Activated CD8-positive, alpha-beta memory T cell treated with anti-CD3 and anti-CD28 coated beads for 48 hours (primary cell): ENCODE measurements at places on chromosomes 16 and 17.

GRCh38 chr16:67301080-67301782 is 21.9 kb downstream of the PLEKHG4 start:
- DNase-seq = no peak

DNA sequence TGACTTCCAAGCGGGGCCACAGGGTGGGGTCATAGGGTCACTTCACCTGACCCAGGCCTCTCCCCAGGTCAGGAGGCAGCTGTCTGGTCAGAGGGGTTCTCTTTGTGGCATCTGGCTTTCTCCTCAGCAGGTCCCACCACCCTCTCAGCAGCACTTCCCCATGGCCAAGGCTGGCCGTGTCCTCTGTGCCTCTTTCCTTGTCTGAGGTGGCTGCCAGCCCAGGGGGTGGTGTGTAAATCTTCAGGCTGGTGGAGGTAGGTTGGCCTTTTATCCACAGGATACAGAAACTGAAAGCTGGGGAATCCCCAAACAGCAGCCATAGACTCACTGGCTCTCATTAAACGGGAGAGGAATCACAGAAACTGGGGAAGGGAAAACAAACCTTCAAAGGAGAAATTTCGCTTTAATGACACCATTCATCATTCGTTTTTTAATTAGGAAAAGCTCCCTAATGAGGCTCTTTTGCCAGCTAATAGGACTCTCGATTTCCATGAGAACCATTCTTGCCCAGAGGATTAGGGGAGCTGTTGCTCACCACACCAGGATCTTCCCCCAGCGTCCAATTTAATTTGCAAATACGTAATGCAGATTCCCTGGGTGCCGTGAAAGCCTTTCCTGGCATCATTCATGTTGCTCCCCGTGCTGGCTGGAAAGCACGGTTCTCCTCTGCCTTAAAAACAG is 18.0 kb downstream of the C17orf75 start:
- no peak for DNase-seq

DNA sequence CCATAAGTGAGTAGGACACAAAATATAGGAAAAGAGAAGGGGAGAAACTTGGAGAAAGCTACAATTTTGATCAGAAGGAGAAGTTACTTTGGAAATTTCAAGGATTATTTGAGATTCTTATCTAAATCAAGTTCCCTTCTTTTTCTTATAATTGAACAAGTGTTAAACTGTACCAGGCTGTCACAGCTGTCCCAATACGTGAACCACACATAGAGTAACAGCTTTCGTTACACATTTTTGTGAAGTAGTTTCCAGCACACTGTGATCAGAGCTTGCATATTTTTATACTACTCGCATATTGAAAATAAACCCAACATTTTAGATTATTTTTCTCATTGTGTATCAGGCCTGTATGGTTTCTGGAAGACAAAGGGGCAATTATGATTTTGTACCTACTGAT is 412.8 kb upstream of the PSMD7 start:
- no peak for DNase-seq

DNA sequence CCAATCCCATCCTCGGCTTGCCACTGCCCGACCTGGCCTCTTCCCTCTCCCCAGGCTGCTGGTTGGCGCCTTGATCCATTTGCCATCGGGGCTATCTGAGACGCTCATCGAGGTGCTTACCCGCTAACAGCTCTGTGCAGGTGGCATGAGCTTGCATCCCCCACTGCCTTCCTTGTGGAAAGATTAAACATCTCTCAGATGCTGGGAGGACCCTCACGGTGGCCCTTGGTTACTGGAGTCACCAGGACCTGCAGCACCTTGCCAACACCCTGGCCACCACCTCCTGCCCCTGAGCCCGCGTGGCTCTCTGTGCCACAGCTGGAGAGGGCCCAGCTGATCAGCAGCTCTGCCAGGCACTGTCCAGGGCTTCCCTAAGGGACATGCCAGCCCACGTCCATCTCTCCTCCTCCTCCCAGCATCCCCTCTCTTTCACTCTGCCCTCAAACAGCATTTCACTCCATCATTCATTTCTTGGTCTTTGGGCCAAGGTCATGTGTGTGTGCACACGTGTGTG is 249.6 kb downstream of the RBFOX3 start:
- DNase-seq = no peak

DNA sequence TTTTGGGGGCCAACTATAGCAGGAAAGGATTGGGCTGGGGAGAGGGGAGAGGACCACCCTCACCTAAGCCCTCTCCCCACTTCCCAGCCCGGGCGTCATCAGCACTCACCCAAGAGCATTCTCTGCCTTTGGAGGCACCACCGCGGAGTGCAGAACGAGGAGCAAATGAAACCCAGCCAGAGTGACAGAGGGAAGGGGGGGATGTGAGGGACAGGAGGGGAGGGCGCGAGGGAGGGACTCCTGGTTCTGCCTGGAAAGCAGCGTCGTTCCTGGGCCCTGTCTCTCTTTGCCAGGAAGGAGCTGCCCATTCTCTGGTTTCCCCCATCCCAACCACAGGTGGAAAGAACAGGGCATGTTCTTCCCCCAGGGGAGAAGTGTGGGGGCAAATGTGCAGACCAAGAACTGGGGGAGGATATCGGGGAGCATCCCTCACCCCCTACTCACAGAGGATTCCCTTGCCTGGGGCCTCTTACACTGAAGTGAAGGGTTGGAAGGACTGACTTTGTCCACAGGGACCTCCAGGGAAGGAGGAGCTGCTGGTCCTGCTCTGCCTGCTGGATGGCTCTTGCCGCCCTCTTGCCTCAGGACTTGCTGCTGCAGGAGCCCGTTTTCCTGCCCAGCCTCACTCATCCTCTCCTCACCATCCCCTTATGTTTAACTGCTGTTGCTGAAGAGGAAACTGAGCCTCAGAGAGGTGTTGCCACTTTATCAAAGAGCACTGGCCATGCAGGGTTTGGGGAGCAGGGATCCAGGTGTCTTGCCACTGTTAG is 3.5 kb upstream of the C17orf113 start:
- DNase-seq = no peak

DNA sequence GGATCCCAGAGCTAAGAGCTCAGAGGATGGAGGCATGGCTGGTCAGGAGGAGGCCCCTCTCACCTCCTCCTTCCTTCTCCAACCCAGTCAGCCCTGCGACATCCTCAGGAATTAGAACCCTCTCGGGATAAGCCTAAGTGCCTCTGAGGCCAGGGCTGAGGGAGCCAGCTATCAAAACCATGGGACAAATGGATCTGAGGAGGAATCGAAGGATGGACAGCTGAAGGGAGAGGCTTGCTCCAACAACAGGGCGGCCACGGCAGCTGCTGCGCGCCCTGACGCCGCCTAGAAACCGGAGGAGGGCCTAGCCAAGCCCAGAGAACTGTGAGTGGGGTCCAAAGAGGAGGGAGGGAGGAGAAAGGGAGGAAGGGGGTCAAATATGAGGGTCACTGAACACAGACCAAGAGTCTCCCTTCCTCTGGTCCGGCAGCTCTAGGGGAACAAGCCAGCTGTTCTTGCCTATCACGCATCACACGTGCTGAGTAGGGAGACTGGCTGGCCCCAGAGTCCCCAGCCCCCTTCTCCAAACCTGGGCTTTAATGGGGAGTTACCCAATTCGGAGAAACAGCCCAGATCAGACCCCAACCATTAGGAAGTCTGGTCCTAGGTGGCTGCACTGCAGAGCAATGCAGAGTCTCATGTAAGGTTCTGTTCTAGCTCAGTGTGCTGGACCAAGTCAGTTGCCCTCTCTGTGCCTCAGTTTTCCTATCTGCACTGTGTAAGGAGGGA is 5.9 kb upstream of the HOXB13 start:
- no peak for DNase-seq

DNA sequence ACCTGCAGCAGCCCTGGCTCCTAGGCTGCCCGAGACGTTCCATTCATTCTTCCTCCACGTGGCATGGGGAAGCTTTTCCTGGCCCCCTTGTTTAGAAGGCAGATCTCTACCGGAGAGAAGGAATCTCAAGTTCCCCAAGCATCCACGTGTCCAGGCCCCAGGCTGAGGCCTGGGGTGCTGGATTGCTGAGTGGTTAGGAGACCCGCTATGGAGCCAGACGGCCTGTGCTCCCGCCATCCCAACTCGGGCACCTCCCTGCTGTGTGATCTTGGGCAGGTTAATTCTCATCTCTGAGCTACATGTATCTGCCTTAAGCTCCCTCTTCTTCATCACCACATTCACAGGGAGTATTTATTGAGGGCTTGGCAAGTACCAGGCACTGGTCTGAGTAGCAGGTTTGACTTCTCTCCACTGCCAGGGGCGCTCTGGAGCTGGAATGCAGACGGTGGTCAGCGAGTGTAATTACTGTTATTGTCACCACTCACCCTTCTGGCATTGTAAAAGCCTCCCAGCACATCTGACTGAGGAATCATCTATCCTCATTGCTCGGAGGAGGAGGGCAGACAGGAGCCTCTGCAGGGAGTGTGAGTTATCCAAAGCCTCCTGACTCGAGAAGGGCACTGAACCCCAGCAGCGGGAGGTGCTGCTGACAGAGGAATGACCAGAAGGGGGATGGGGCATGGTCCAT is 1.1 kb upstream of the ADGRG1 start:
- no peak for DNase-seq

GRCh38 chr17:66730461-66730923 is 104.4 kb upstream of the CACNG5 start:
- no peak for DNase-seq

GRCh38 chr17:42424991-42425610 is 2.0 kb upstream of the CAVIN1 start:
- DNase-seq = no peak

DNA sequence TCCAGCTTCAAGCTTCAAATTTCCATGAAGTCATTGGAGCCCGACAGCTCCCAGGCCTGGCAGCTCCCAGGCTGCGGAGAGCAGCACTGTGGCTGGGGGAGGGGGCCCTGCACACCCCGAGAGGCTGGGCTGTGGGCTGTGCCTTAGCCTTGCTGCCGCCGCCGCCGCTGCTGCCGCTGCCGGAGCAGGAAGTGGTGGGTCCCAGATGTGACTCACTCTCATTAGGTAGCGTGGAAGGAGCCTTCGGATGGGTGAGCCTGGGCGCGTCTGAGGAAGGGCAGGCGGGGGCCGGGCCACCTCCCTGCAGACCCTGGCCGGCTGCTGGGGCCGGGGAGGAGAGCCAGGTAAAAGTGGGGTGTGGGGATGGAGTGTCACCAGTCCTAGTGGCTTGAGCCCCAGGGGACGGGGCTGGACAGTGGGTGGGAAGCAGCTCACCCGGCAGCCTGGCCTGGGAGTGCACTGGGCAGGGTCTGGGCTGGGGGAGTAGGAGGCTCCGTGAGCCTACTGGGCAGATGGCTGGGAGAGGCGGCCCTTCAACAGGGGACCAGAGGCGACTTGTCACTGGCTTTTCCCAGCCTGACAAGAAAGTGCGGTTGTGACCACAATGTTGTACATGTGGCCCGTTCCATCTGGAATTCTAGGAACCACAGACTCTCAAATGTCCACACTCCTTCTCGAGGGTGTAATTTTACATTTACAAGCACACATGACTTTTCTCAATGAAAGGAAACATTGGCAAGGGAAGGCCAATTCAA is at the start of gene ADCY7:
TSS of gene ADCY7 (plus strand) at position 215 of the 755 bp plus-strand sequence. CDS start 21,629 bp downstream, outside the sequence.
- DNase-seq = peak; percentile 57

DNA sequence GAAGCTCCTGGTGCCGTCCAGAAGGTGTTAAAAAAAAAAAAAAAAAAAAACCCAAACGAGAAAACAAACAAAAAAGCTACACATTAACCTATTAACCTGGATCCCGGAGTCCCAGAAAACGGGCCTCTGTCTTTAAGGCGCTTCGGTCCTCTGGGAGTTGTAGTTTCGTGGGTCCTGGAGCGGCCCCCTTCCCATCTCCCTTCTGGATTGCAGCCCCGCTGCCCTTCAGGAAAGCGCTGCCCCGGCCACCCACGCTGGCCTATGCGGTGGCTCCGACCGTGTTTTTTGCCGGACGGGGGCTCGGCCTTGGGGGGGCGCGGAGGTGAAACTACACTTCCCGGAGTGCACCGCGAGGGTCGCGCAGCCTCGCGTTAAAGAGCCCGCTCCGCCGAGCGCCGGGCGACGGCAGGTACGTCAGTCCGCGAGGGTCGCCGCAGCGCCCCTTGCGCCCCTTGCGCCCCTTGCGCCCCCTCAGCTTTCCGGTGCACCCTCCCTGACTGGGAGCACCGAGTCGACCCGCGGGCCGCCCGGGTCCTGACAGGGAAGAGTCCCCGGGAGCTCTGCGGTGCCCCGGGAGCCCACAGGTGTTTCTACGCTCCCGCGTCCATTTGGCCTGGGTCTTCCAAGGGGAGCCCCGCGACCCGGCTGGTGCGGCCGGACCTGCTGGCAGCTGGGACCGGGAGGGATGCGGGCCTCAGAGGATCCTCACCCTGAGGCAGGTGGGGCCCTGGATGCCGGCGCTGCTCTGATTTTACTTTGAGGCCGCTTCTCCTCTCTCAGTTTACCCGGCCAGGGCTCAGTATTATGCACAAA is at the start of gene FCSK:
TSS of gene FCSK (plus strand) at position 374 of the 813 bp plus-strand sequence. CDS start 8,596 bp downstream, outside the sequence.
- DNase-seq = no peak
